Aorta (tissue), 5 donors: ENCODE measurements at places on chromosomes 7 and 10. TPM values are rescaled to one million over a fixed set of nuclear protein-coding genes. Genes with fewer than 3 reads are reported as not detected.
A peak's percentile ranks its signal among the peaks of the same experiment; 100 is the strongest.

GRCh38 chr10:75662715-75663114, 231.3 kb downstream of the LRMDA start:
- H3K27ac ChIP-seq = peak overlapping the region; percentile 62
- H3K4me1 ChIP-seq = peaks cover 12% of the 10 kb centered on the region
- DNase-seq = peak; percentile 70
- no peak overlapping the region for H3K4me3 ChIP-seq
- H3K36me3 ChIP-seq = no peaks in the 10 kb centered on the region

GRCh38 chr7:91614431-91614830, 266.1 kb downstream of the MTERF1 start:
- no peak overlapping the region for H3K27ac ChIP-seq
- DNase-seq = no peak
- no peaks in the 10 kb centered on the region for H3K4me1 ChIP-seq
- H3K4me3 ChIP-seq = no peak overlapping the region
- no peaks in the 10 kb centered on the region for H3K36me3 ChIP-seq

- peaks cover 3% of the 10 kb centered on the region for H3K36me3 ChIP-seq
- H3K27ac ChIP-seq = no peak overlapping the region
- H3K4me1 ChIP-seq = no peaks in the 10 kb centered on the region
- H3K27me3 ChIP-seq = no peaks in the 10 kb centered on the region
- DNase-seq = no peak
These were observed 138.7 kb downstream of the SLC25A13 start for GRCh38 chr7:96183163-96183670.

The C10orf67 gene
- not detected for total RNA-seq

The CALCR gene
- not detected for total RNA-seq
